Adipose tissue (tissue), 3 donors: ENCODE measurements at places on chromosomes 4 and X. TPM values are rescaled to one million over a fixed set of nuclear protein-coding genes. Genes with fewer than 3 reads are reported as not detected.

Gene MID2
- polyA plus RNA-seq = 6.5 TPM

Gene COL4A6
- polyA plus RNA-seq = 0.14 TPM

Gene GPR50
- not detected for polyA plus RNA-seq

Gene TACR3
- not detected for polyA plus RNA-seq

Gene RAB39B
- 0.34 TPM for polyA plus RNA-seq

Gene PPID
- polyA plus RNA-seq = 16.1 TPM

Gene MAGEA10
- not detected for polyA plus RNA-seq
